SJSA1 (cell line): ENCODE measurements at places on chromosomes 11 and 22.
A peak's percentile ranks its signal among the peaks of the same experiment; 100 is the strongest.

- no peak for DNase-seq
Measured at GRCh38 chr11:414318-414857, 411 bp downstream of the SIGIRR start.

GRCh38 chr11:58193391-58193790 is 4.5 kb downstream of the OR9Q2 start:
- no peak for DNase-seq

- DNase-seq, result peak; percentile 48
Measured at GRCh38 chr11:44889266-44889665, 61.4 kb downstream of the TP53I11 start.

DNA sequence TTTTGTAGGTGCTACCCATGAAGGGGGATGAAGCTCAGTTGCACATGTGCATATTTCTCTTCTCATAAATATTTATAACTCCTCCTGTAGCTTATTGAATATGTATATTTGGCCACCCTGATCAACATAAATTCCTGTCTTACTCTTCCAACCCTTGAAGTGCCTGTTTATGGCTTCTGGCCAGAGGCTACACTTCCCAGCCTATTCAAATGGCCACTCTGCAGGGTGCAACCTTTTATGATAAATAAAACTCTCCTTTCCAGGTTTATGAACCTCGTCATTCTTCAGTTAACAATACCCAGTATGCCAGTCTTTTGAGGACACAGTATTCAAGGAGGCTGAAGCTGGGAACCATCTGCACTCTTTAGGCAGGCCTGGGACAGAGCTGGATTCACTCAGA is 2.6 kb upstream of the RTL6 start:
- no peak for DNase-seq

- DNase-seq, result peak; percentile 36
Measured at GRCh38 chr11:57751676-57752253, at the start of gene BTBD18. Gene BTBD18 (minus strand): TSS chr11:57751819. CDS start chr11:57751188, 631 bp downstream.

DNA sequence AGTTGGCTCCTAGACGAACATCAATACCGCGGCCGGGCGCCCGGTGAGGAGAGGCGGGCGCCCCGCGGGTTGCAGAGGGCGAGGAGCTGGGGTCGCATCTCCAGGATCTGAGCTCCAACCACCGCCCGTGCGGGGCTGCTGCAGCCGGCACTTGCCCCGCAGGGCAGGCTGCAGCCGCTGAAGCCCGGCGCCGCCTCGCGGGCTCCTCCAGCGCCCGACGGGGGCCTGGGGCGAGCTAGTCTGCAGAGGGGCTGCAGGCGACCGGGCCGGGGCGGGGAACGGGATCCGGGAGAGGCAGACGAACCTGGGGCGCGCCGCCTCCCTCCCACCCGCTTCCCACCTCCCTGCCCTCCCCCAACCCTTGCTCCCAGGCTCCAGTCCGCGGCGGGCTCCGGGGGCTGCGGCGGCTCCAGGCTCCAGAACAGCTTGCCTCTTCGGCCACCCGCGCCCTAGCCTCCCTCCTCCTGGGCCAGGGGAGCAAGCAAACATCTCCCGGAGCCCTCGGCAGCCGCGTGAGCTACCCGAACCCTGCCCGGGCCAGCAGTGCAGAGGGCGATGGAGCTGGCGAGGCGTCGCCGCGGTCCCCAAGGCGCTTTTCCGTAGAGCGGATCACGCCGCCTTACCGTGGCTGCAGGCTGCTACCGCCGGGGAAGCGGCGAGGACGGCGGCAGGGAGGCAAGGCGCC is 802 bp downstream of the TENM4 start:
- no peak for DNase-seq

DNA sequence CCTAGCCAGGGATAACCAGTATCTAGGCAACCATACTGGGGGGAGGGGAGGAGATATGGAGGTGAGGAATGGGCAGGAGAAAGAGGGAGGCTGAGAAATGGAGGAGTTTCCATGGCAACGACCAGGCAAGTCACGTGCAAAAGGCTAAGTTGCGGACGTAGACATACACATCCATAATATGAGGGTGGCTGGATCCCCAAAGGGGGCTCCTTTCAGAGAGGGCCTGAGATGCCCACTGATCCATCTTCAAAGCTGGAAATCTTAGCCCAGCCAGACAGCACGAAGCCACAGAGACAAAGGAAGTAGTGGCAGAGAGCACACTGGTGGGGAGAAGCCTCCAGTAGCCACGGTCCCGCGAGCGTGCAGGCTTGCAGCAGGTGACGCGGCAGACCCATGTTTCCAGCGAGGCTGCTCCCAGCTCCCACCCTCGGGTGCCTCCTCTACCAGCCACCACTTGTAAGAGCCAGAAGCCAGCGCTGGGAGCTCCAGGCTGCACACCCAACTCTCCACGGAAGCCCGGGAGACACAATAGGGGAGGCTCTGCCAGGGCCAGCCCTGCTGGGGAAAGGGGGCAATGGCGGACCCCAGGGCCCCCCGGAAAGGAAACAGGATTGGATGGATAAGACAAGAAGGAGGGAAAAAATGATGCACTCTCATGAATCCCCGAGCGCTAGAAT is 938 bp downstream of the FXYD6 start:
- DNase-seq, result no peak

- DNase-seq, result no peak
Measured at GRCh38 chr11:63543711-63544110, 7.1 kb downstream of the PLAAT4 start.

- no peak for DNase-seq
Measured at GRCh38 chr22:48473202-48473601, 1354.5 kb downstream of the BRD1 start.

DNA sequence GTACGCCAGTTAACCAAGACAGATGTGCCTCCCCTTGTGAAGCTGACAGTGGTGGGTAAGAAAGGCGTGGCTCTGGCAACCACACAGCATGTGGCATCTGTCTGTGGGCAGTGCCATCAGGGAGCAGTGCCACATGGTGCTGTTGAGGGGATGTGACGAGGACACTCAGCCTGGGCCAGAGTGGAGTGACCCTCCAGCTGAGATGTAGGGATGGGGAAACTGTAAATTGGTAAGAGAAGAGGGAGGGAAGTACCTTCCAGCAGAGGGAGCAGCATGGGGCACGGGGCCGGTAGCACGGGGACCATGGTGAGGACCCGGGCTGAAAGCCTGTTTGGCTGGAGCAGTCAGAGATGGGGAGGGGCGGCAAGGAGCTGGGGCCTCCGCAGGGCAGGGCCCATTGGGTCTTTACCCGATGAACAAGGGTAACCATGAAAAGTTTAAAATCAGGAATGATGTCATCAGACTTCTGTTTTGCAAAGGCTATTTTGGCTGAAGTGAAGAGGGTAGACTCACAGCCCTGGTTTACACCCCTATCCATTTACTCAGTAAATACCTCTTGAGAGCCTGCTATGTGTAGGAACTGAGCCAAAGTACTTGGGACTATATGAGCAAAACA is 10.4 kb downstream of the TMPRSS6 start:
- no peak for DNase-seq
